Placental epithelial cell (primary cell): ENCODE measurements at places on chromosomes 12 and 14. TPM values are rescaled to one million over a fixed set of nuclear protein-coding genes. Genes with fewer than 3 reads are reported as not detected.

Gene KRT6C
- 6.3 and 9.3 TPM in 2 replicates for total RNA-seq

Gene C3AR1
- not detected in 2 replicates for total RNA-seq

Gene BATF
- 7.5 and 7.7 TPM in 2 replicates for total RNA-seq

Gene SMIM10L1
- 4.7 and 7.4 TPM in 2 replicates for total RNA-seq

Gene SERPINA9
- total RNA-seq = not detected in 2 replicates
